ENCODE measurements at places on chromosomes 12 and 14. TPM values are rescaled to one million over a fixed set of nuclear protein-coding genes. Genes with fewer than 3 reads are reported as not detected.
A peak's percentile ranks its signal among the peaks of the same experiment; 100 is the strongest.

The LTB4R2 gene
- 5.0 TPM for total RNA-seq

The HCAR3 gene
- not detected for total RNA-seq

GRCh38 chr14:60658211-60658690, 9.0 kb upstream of the SIX1 start:
- no peak for DNase-seq

GRCh38 chr14:59460378-59460777, 4.8 kb downstream of the GPR135 start:
- no peak for DNase-seq

- DNase-seq: peak; percentile 47
Measured at GRCh38 chr12:7832059-7832696, 40.5 kb downstream of the SLC2A14 start.
